ENCODE measurements at places on chromosomes 7 and 10. TPM values are rescaled to one million over a fixed set of nuclear protein-coding genes. Genes with fewer than 3 reads are reported as not detected.

Gene CHST12
- 5.6 TPM for total RNA-seq

Gene LRMDA
- 0.94 TPM for total RNA-seq

Gene ETV1
- total RNA-seq, result 68.2 TPM

Gene H2BK1
- total RNA-seq, result not detected

Gene CDC14C
- not detected for total RNA-seq

Gene PRPS1L1
- total RNA-seq, result not detected

Gene SPDYE6
- not detected for total RNA-seq

Gene NRBF2
- 13.8 TPM for total RNA-seq

Gene DLD
- 83.9 TPM for total RNA-seq

Gene PLEKHS1
- total RNA-seq, result not detected

Gene MICALL2
- 9.7 TPM for total RNA-seq

Gene VPS37D
- total RNA-seq, result 19.4 TPM

Gene C10orf67
- total RNA-seq, result 0.31 TPM

Gene CARD11
- total RNA-seq, result under 0.01 TPM

Gene ZNF117
- total RNA-seq, result 103 TPM

Gene PNLIPRP2
- not detected for total RNA-seq

Gene AKR1E2
- total RNA-seq, result 36.3 TPM

Measured in parietal lobe (tissue), 2 donors.